Neural crest cell (in vitro differentiated cells): ENCODE measurements at places on chromosomes 5 and 9.

DNA sequence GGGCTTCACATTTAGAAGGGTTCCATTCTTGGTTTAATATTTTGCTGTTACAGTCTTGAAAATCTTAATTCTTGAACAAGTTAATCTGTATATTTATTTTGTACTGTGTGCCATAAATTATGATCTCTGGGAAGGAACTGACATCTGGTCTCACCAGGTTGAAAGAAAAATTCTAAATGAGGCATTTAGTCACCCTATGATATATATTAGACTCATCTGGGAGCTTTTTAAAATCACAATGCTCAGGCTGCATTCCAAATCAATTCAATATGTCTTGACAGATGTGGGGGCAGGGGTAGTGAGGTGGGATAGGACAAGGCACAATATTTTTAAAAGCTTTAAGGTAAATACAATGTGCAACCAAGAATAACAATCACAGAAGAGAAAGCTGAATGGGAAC lies 569.2 kb downstream of the PRR16 start:
- H3K36me3 ChIP-seq = no peaks in the 10 kb centered on the region
- no peak for DNase-seq
- H3K27ac ChIP-seq = no peak overlapping the region
- no peaks in the 10 kb centered on the region for H3K4me1 ChIP-seq

DNA sequence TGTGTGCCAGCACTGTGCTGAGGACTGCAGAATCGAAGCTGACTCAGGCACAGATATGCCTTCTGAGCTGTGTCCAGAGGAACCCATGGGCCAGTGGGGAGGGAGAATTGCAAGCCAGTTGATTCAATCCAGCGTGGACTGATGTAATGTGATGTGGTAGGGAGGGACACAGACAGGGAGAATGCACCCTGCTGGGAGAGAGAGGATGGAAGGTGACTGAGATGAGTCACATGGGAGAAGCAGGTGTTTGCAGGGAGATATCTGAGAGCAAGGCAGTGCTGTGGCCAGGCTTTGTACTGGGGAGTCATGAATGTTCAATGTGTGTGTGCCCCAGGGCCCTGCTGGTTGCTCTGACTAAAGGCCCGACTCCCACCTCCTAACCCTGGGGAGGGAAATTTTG lies 75.7 kb downstream of the IRX1 start:
- H3K36me3 ChIP-seq = no peaks in the 10 kb centered on the region
- no peak overlapping the region for H3K4me3 ChIP-seq
- H3K27ac ChIP-seq = no peak overlapping the region
- H3K4me1 ChIP-seq = no peaks in the 10 kb centered on the region
- DNase-seq = no peak

- peaks cover 3% of the 10 kb centered on the region for H3K36me3 ChIP-seq
- H3K4me3 ChIP-seq = no peak overlapping the region
- no peaks in the 10 kb centered on the region for H3K27me3 ChIP-seq
- no peak for DNase-seq
- no peak overlapping the region for H3K27ac ChIP-seq
Observed at GRCh38 chr5:41772785-41773442, 97.3 kb downstream of the OXCT1 start.

- H3K4me3 ChIP-seq = no peak overlapping the region
- no peaks in the 10 kb centered on the region for H3K27me3 ChIP-seq
- H3K36me3 ChIP-seq = peaks cover 37% of the 10 kb centered on the region
- H3K27ac ChIP-seq = no peak overlapping the region
- DNase-seq = no peak
- H3K4me1 ChIP-seq = peaks cover 39% of the 10 kb centered on the region
Observed at GRCh38 chr9:127525401-127526188, 74.3 kb downstream of the LRSAM1 start.

GRCh38 chr9:136090056-136090735 lies 4.9 kb downstream of the NACC2 start:
- no peaks in the 10 kb centered on the region for H3K36me3 ChIP-seq
- H3K27ac ChIP-seq = no peak overlapping the region
- H3K27me3 ChIP-seq = peaks cover 7% of the 10 kb centered on the region
- H3K4me1 ChIP-seq = peaks cover 13% of the 10 kb centered on the region
- peak overlapping the region; percentile 36 for H3K4me3 ChIP-seq

DNA sequence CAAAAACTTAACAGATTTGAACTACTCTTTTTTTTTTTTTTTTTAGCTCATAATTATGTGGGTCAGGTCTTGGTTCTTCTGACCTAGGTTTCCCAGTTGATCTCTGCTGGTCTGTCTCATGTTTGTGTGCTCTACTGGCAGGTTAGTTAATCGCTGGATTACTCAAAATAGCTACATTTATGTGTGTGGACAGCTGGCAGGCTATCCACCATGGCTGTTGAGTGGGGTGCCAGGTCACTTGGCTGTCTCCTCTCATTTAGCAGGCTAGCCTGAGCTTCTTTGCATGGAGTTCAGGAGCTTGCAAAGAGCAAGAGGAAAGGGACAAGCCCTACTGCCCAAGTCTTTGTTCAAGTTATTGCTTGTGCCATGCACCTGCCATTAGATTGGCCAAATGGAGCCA lies 9.3 kb downstream of the ADCY2 start:
- no peaks in the 10 kb centered on the region for H3K36me3 ChIP-seq
- H3K27ac ChIP-seq = no peak overlapping the region
- DNase-seq = no peak
- H3K4me1 ChIP-seq = peaks cover 9% of the 10 kb centered on the region
- no peak overlapping the region for H3K4me3 ChIP-seq

GRCh38 chr9:98241357-98242300 lies 13.8 kb downstream of the TBC1D2 start:
- peaks cover 7% of the 10 kb centered on the region for H3K4me1 ChIP-seq
- peak overlapping the region; percentile 20 for H3K27ac ChIP-seq
- DNase-seq = no peak
- no peaks in the 10 kb centered on the region for H3K36me3 ChIP-seq
- peaks cover 10% of the 10 kb centered on the region for H3K27me3 ChIP-seq

GRCh38 chr9:125694478-125694877 lies 12.5 kb downstream of the MAPKAP1 start:
- H3K36me3 ChIP-seq = peaks cover 2% of the 10 kb centered on the region
- no peak for DNase-seq
- peaks cover 8% of the 10 kb centered on the region for H3K4me1 ChIP-seq
- no peaks in the 10 kb centered on the region for H3K27me3 ChIP-seq

DNA sequence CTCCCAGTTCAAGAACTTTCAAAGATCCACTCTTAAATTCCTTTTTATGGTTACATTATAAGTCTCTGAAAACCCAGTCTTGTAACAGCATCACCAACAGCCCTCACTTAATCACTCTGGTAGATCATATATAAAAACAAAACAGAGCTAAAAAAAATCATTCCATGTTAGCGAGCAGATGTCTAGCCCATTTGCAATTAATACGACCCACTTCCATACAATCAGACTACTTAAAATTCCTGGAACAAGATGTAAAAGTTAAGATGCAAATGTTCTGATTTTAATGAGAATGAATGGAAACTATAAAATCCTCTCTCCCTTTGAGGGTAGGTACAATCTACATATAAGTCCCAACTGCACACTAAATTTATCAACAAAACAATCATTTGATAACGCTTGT lies 167.0 kb downstream of the MED27 start:
- H3K4me1 ChIP-seq = peaks cover 20% of the 10 kb centered on the region
- H3K4me3 ChIP-seq = no peak overlapping the region
- no peaks in the 10 kb centered on the region for H3K36me3 ChIP-seq
- no peak for DNase-seq
- no peaks in the 10 kb centered on the region for H3K27me3 ChIP-seq
- H3K27ac ChIP-seq = no peak overlapping the region

- no peaks in the 10 kb centered on the region for H3K27me3 ChIP-seq
- no peak overlapping the region for H3K27ac ChIP-seq
- no peak for DNase-seq
- no peaks in the 10 kb centered on the region for H3K4me1 ChIP-seq
- H3K4me3 ChIP-seq = no peak overlapping the region
- H3K36me3 ChIP-seq = no peaks in the 10 kb centered on the region
Observed at GRCh38 chr5:36252722-36253365, 11.1 kb upstream of the NADK2 start.

DNA sequence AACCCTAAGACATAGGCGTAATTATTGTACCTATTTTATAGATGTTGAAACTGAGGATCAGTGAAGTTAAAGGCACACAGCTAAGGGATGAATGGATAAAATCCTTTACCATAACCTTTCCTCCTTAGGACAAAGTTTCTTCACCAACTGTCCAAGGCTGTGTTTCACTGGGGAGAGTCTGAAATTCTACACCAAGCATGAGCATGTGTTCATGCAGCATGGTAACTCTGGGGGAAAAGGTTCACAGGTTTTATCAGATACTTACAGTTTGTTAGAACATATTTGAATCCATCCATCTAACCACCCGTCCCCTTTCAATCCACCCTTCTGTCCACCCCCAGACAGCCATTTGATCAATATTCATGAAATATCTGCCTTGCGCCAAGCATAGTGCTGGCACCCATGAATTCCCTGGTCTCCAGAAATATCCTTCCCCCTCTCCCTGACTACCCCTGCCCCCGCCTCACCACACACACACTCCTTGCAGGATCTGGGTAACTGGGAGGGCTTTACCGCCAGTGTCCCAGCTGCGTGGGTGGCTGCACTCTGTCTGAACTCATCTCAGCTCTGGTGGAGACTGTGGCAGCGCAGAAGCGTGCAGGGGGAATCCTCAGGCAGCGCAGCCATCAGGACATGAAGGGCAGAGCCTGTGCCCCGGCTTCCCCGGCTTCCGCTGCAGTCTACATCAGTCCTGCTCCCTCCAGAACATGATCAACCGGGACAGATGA lies 6.3 kb upstream of the KCNIP1 start:
- no peak overlapping the region for H3K27ac ChIP-seq
- no peaks in the 10 kb centered on the region for H3K36me3 ChIP-seq
- no peak for DNase-seq
- peaks cover 64% of the 10 kb centered on the region for H3K4me1 ChIP-seq
- peak overlapping the region; percentile 42 for H3K4me3 ChIP-seq

GRCh38 chr5:142836048-142836447 lies 65.9 kb downstream of the ARHGAP26 start:
- H3K27ac ChIP-seq = no peak overlapping the region
- no peaks in the 10 kb centered on the region for H3K36me3 ChIP-seq
- no peak for DNase-seq
- no peaks in the 10 kb centered on the region for H3K27me3 ChIP-seq
- H3K4me1 ChIP-seq = peaks cover 11% of the 10 kb centered on the region
- no peak overlapping the region for H3K4me3 ChIP-seq

- DNase-seq = no peak
- peaks cover 38% of the 10 kb centered on the region for H3K4me1 ChIP-seq
- no peak overlapping the region for H3K4me3 ChIP-seq
- no peaks in the 10 kb centered on the region for H3K27me3 ChIP-seq
- no peak overlapping the region for H3K27ac ChIP-seq
- no peaks in the 10 kb centered on the region for H3K36me3 ChIP-seq
Observed at GRCh38 chr5:138726848-138727247, 26.4 kb upstream of the CTNNA1 start.

DNA sequence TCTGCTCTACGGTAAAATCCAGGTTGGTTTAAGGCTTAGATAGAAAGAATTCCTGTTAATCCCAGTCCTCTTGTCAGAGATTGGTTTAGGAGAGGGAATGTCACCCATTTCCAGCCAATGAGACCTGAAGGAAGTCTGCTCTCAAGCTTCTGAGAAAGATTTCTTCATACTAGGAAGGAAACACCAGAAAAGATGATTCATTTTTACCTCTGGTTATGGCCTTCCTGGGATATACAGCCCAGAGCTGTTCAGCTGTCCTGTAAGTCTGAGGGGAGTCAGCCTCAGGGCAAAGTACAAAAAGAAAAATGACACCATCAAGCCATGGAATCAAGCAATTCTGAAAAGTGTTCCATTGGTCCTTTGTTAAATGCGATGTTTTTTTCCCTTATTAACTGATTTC lies 18.6 kb upstream of the CFAP95 start:
- H3K27ac ChIP-seq = no peak overlapping the region
- no peak overlapping the region for H3K4me3 ChIP-seq
- no peaks in the 10 kb centered on the region for H3K4me1 ChIP-seq
- no peaks in the 10 kb centered on the region for H3K36me3 ChIP-seq
- no peak for DNase-seq

- H3K27ac ChIP-seq = no peak overlapping the region
- no peak for DNase-seq
Observed at GRCh38 chr5:176790941-176791340, 19.4 kb upstream of the UNC5A start.

- H3K27ac ChIP-seq = peak overlapping the region; percentile 19
- H3K4me1 ChIP-seq = peaks cover 63% of the 10 kb centered on the region
- H3K4me3 ChIP-seq = no peak overlapping the region
- H3K36me3 ChIP-seq = peaks cover 5% of the 10 kb centered on the region
- no peaks in the 10 kb centered on the region for H3K27me3 ChIP-seq
Observed at GRCh38 chr5:172165465-172165864, 22.6 kb downstream of the STK10 start.

DNA sequence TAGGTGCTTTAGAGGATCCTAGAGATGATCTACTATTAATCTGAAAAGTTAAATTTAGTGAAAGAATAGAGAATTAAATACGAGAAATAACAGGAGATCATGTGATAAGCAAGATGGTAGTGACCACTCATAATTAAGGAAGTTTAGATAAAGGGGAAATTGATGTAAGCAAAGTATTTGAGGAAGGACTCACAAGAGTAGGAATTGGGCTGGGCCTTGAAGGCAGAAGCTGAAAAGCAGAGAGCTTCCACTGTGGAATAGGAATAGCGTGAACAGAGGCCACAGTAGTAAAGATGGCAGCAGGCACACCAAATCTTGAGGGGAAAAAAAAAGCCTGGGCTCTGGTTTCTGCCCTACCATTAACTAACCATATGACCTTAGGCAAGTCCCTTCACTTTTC lies 38.0 kb downstream of the KIF24 start:
- no peak overlapping the region for H3K27ac ChIP-seq
- peaks cover 10% of the 10 kb centered on the region for H3K36me3 ChIP-seq
- no peaks in the 10 kb centered on the region for H3K4me1 ChIP-seq
- no peaks in the 10 kb centered on the region for H3K27me3 ChIP-seq
- no peak for DNase-seq

DNA sequence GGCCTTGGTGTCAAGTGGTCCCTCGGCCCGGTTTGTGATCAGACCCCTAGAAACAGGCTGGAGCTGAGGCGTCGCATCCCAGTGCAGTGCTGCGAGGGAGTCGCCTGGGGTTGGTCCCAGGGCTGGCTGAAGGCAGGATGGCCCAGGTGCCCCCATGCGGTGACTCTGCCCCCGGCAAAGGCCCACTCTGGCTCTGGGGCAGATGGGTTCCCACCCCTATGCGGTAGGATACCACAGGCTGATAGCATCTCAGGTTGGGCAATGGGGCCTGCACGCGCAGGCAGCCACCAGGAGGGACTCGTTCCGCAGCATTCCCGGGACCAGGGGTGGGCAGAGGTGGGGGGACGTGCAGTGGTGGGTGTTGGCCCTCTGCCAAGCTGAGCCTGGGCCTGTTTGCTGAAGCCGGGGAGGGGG lies 86.0 kb downstream of the RXRA start:
- peaks cover 11% of the 10 kb centered on the region for H3K4me1 ChIP-seq
- no peak overlapping the region for H3K27ac ChIP-seq
- H3K27me3 ChIP-seq = no peaks in the 10 kb centered on the region
- H3K36me3 ChIP-seq = no peaks in the 10 kb centered on the region
- DNase-seq = no peak

- no peak for DNase-seq
- H3K27me3 ChIP-seq = no peaks in the 10 kb centered on the region
- H3K27ac ChIP-seq = no peak overlapping the region
- H3K4me1 ChIP-seq = peaks cover 5% of the 10 kb centered on the region
Observed at GRCh38 chr5:175692996-175693710, 35.3 kb downstream of the HRH2 start.

- no peak for DNase-seq
- H3K4me3 ChIP-seq = no peak overlapping the region
- H3K36me3 ChIP-seq = peaks cover 10% of the 10 kb centered on the region
- peaks cover 15% of the 10 kb centered on the region for H3K4me1 ChIP-seq
- H3K27me3 ChIP-seq = no peaks in the 10 kb centered on the region
Observed at GRCh38 chr5:169160405-169160901, 140.5 kb downstream of the SLIT3 start.

- no peaks in the 10 kb centered on the region for H3K4me1 ChIP-seq
- DNase-seq = no peak
Observed at GRCh38 chr9:126906091-126906490, 8.5 kb upstream of the RALGPS1 start.
